ENCODE measurements at places on chromosomes 1 and 21. TPM values are rescaled to one million over a fixed set of nuclear protein-coding genes. Genes with fewer than 3 reads are reported as not detected.

DNA sequence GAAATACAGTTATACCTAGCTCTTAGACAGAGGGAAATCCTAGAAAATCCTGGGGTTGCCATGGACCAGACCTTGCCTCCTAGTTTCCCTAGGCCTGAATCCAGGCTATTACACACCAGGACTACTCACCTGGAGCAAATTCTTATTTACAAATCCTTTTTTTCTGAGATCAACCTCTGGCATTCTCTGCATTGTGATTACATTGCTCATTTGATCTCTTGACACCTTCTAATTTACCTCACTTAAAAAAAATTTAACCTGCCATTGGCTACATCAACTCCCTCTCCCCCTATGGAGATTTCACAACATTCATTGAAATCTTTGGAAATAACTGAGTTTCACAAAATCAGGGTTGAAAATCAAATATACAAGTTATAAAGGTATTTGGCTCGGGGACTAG is 2.9 kb upstream of the C1orf105 start:
- DNase-seq: no peak

GRCh38 chr1:161192476-161193465 is 6.1 kb downstream of the ADAMTS4 start:
- peak; percentile 68 for DNase-seq

- no peak for DNase-seq
Measured at GRCh38 chr1:222454186-222454585, 93.7 kb downstream of the HHIPL2 start.

GRCh38 chr1:21259316-21260076 is 30.8 kb downstream of the ECE1 start:
- DNase-seq: no peak

GRCh38 chr1:171754353-171754705 is 12.5 kb upstream of the VAMP4 start:
- no peak for DNase-seq

LMX1A gene
- not detected for total RNA-seq

GDAP2 gene
- total RNA-seq: 34.0 TPM

FCN3 gene
- total RNA-seq: not detected
